Activated CD4-positive, CD25-positive, alpha-beta regulatory T cell treated with anti-CD3 and anti-CD28 coated beads, Interleukin-2, amount 50 U/mL, for 24 hours (primary cell): ENCODE measurements at places on chromosomes 4 and X.
A peak's percentile ranks its signal among the peaks of the same experiment; 100 is the strongest.

- ATAC-seq: no peak
These were observed 47.7 kb downstream of the MANBA start for GRCh38 chr4:102713096-102713495.

DNA sequence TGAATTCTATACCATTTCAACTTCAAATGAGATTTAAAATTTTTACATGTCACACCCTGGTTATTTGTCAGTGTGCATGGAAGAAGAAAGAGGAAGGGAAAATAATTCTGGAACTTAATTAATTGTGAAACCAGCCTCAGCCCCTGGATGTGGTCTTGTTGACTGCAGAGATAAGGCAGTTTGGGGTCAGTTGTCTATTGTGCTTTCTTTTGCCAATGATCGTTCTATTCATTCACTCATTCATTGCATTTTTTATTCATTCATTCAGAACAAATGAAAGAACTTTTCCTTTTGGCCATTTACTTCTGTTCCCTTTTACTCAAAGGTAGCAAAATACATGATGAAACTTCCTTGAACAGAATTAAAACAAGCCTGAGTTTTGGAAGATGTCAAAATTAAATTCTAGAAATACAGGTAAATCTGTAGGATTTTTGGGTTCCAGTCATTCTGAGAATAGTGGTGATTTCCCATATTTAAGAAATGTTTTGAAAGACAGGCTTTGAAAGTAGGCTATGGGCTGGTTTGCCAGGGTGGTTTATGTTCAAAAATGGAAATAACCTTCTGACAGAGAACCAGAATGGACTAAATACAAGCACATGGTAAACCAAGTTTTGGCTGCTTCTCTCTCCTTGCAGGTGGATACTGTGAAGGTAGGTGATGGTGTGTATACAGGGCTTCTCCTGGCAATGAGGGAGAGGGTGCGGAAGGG lies 35.7 kb downstream of the PARM1 start:
- no peak for ATAC-seq

GRCh38 chr4:67393699-67394281 lies 151.5 kb downstream of the CENPC start:
- ATAC-seq: no peak

GRCh38 chrX:153763989-153764755 lies at the start of gene PLXNB3:
Gene PLXNB3 (plus strand): TSS chrX:153764249. CDS start chrX:153765536, 1,287 bp downstream.
- peak; percentile 93 for ATAC-seq

- no peak for ATAC-seq
These were observed 907.1 kb downstream of the FSTL5 start for GRCh38 chr4:161256716-161257115.

GRCh38 chr4:40909363-40909876 lies 159.7 kb downstream of the NSUN7 start:
- peak; percentile 90 for ATAC-seq

DNA sequence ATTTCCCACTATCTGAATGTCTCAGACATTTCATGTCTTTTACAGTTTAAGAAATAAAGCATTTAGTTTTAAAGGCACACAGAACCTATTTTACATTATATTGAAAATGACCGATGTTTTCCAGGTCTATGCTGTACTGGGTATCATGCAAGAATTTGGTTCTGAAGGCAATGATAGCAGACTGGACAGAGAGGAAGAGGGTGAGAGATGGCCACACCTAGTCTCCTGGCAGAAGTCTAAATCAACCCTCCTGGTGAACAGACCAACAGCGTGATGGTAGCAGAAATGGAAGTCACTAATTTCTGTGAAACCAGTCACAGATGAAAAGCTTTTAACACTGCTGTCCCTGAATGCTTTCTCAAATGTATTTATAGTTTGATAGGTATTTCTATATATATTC lies 41.9 kb downstream of the MID1 start:
- ATAC-seq: no peak

DNA sequence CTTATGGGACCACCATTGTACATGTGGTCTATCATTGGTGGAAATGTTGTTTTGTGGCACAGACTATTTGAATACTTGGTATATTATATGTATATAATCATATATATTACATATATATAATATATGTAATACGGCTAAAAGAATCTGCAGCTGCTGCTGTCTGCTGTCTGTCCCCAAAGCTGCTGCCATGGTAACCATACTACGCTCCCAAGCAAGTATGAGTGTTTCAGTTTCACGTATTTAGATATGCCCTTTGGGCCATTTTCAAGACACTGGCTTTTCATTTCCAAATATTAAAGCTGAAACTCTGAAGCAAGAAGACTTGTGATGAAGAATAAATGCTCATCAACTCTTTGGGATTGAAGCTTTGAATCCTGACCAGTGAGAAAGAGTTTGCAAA lies 42.0 kb upstream of the ARSJ start:
- ATAC-seq: no peak

DNA sequence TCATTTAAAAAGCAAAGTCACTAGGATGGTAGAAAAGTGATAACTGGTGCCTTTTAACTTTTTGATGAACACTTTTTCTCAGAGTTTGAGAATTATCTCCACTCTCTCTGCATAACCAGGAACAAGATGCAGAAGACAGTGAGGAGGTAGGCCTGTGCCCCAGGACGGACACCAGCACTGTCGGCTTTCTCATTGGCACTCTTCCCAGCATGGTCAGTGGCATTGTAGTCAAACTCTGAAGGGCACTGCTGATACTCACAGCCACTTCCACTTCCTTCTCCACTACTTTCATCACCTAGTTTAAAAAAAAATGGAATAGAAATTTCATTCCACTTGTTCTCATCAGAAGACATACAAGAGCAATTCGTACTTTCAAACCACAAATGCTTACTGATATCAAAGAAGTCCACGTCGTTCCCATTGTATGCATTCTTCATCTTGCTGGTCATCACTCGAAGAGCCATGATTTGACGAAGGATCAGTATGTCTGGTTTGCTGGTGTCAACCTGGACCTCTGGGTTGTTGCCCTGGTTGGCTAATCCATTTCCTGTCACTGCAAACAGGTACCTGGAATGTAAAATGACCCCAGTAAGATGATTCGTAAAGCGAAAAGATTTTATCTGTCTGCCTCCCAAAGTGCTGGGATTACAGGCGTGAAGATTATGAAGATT lies 84.8 kb upstream of the TFDP3 start:
- ATAC-seq: no peak

DNA sequence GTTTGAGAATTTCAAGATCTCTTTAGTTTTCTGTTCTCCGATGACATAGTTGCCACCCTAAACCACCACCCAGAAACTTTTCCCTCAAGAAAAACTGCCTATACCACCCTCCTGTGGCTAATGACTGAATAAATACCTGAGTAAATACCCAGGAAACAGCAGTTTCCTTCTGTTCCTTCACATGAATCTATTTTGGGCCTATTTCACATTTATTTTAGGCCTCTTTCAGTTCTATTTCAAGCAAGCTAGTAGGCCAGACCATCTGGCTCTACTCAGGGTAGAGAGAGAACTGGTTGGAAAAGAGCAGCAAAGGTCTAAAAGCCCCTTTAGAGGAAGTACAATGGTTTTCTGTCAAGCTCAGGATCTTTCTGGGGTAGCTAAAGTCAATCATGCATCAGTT lies 23.4 kb downstream of the ARHGEF9 start:
- ATAC-seq: no peak

- no peak for ATAC-seq
These were observed 188.4 kb upstream of the VEGFC start for GRCh38 chr4:176981074-176981473.

GRCh38 chrX:7110821-7111276 lies 36.7 kb upstream of the STS start:
- ATAC-seq: no peak

- no peak for ATAC-seq
These were observed 2.5 kb downstream of the FGFR3 start for GRCh38 chr4:1795299-1796195.

- no peak for ATAC-seq
These were observed 258.9 kb upstream of the LDB2 start for GRCh38 chr4:17157304-17157703.

GRCh38 chr4:99863-100262 lies 24.4 kb upstream of the ZNF718 start:
- ATAC-seq: no peak

DNA sequence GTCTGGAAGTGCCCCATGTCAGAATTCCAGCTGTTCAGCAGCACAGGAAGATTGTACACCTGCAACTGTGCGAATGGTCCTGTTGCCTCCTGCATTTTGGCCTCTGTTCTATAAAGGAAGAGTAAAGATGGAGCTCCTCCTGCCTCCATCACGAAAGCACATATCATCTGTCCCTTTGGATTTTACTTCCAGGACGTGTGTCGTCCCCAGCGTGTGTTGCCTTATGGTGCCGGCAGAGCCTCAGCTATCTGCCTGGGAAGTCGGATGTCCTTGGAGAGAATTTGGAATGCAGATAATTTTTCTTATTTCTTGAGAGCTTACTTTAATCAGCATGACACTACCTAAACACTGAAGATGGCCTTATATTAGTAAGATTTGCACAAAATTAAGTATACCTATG lies 97.7 kb downstream of the GATB start:
- ATAC-seq: no peak

DNA sequence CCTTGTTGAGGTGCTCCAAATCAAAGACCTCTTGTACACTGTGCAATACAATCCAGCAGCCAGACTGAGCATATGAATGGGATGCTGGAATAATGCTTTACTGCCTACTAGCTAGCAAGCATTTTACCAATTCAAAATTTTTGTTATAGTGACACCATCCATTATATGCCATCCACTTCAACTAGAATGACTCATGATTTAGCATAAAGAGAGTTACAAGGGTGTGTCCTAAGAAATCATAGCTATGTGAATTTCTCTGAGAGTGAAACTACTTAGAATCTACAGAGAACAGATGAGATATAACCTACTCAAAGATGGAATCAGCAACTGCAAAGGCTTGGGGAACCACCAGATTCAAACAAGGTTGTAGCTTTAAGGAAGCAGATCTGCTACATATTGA lies 221.9 kb downstream of the LHFPL1 start:
- no peak for ATAC-seq

DNA sequence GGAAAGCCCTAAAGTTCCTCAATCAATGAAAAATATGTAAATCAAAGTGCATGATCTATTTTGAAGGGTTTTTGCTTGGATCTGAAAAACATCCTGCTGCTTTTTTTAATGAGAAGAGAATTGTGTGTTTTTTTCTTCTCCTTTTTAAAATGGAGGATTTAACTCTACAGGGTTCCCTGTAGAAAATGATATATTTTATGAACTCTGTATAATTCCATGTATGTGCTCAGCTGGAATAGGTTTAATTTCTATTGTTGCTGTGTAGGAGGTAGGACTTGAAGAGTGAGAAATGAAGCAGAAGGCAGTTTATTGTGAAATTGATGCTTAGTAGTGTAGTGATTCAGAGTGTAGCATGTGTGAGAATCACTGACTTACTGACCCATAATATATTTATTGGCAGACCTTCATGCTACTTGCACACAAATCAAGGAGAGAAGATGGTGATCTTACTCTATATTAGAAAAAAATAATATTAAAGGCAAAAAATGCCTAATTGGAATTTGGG lies 286.8 kb upstream of the FSTL5 start:
- no peak for ATAC-seq

GRCh38 chr4:147481577-147482109 lies 746 bp downstream of the EDNRA start:
- ATAC-seq: no peak
